Natural killer cell treated with Interleukin-12 subunit alpha and Interleukin-12 subunit beta and Interleukin-15 and Interleukin-18, amount 100 ng/mL, for 72 hours (primary cell): ENCODE measurements at places on chromosomes 3 and 15.

- H3K4me3 ChIP-seq, result no peak overlapping the region
- no peak for DNase-seq
- no peaks in the 10 kb centered on the region for H3K27me3 ChIP-seq
- H3K36me3 ChIP-seq, result no peaks in the 10 kb centered on the region
Measured at GRCh38 chr3:24578951-24579421, 84.3 kb upstream of the THRB start.

DNA sequence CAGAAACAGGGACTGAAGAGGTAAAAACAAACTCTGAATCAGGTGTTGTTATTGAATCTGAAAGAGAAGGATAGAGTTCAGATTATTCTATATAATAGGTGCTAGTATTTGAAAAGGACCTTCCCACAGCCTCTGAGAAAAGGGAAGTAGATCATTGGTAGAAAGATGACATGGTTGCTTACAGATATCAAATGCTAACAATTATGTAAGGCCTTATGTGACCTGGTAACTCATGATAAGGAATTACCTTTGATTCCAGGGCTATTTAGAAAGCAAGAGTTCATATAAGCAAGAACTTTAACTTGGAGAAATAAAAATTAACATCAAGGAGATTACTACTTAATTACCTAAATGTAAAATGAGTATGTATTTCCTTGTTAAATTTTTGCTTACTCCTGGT lies 7.6 kb downstream of the SLC27A2 start:
- H3K27ac ChIP-seq, result no peak overlapping the region
- H3K4me1 ChIP-seq, result peaks cover 18% of the 10 kb centered on the region
- DNase-seq, result no peak
- no peak overlapping the region for H3K4me3 ChIP-seq
- H3K27me3 ChIP-seq, result no peaks in the 10 kb centered on the region

DNA sequence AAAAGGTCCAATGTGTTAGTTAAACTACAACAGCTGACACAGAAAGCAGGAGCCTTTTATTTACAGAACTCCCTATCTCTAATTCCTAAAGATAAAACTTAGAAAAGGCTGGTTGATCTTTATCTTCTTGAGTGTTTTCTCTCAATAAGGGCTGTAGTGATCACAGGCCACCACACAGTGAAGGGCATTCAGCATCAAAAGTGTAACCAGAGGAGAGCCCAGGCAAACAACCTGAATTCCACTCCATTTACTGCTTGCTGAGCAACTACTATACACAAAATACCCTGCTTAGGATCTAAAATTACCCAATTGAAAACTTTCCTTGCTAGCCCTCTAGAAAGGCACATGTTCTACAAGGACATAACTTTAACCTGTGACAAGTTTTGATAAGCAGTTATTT lies 122.7 kb downstream of the MEIS2 start:
- no peaks in the 10 kb centered on the region for H3K27me3 ChIP-seq
- H3K36me3 ChIP-seq, result no peaks in the 10 kb centered on the region
- no peak overlapping the region for H3K4me3 ChIP-seq
- no peak for DNase-seq
- H3K27ac ChIP-seq, result no peak overlapping the region
- no peaks in the 10 kb centered on the region for H3K4me1 ChIP-seq

DNA sequence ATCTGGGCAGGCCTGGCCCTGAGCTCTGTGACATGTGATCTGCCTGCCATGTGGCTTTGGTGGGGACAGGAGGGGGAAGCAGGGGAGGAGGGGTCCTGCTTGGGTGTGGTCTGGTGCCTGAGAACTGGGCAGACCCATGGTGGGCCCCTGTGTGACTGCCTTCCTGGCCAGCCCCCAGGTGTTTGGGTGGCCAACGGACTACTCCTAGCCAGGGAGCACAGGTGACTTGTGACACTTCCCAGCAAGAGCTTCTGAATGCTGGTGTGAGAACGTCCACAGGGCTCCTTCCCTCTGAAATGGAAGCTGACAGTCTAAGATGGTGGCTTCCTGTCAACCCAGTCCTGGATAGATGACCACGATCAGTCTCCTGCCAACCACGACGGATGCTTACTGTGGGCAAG lies 136.1 kb upstream of the MEF2A start:
- H3K27me3 ChIP-seq, result no peaks in the 10 kb centered on the region
- no peak overlapping the region for H3K4me3 ChIP-seq
- no peak overlapping the region for H3K27ac ChIP-seq
- H3K4me1 ChIP-seq, result peaks cover 6% of the 10 kb centered on the region
- DNase-seq, result no peak

DNA sequence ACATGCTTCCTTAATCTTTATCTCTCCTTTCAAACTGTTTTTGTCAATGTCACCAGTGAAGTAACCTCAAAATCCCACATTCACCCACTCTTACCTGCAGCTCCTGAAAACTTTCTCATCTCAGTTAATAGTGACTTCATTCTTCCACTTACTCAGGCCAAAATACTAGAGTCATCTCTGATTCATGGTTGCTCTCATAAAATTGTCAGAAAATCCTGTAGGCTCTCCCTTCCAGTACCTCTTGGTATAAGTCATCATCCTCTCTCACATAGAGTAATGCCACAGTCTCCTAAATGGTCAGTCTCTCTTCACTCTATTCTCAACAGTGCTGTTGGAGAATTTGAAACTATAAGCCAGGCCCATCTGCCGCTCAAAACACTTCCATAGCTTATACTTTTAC lies 34.9 kb upstream of the POU1F1 start:
- no peaks in the 10 kb centered on the region for H3K36me3 ChIP-seq
- H3K27me3 ChIP-seq, result peaks cover 21% of the 10 kb centered on the region
- H3K27ac ChIP-seq, result no peak overlapping the region
- DNase-seq, result no peak
- no peaks in the 10 kb centered on the region for H3K4me1 ChIP-seq

DNA sequence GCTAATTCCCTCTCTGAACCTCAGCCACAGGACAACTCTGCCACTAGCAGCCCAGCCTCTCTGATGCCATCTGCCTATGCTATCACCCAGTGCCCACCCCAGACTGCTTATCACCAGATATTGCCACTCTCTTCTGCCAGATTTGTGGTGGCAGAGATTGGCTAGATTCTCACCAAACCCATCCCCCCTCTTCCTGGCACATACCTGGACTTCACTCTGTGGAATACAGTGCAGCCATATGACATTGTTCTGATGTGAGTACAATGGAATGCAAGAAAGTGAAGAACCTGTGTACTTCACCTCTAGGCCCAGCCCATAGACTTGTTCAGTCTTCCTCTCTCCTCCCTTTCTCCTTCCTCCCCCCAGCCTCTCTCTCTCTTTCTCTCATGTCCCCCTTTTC lies 46.9 kb upstream of the NTRK3 start:
- no peak overlapping the region for H3K27ac ChIP-seq
- no peak overlapping the region for H3K4me3 ChIP-seq
- peaks cover 12% of the 10 kb centered on the region for H3K27me3 ChIP-seq
- no peak for DNase-seq
- H3K36me3 ChIP-seq, result no peaks in the 10 kb centered on the region

- no peaks in the 10 kb centered on the region for H3K4me1 ChIP-seq
- no peaks in the 10 kb centered on the region for H3K27me3 ChIP-seq
- DNase-seq, result no peak
Measured at GRCh38 chr3:103499967-103500366, 1065.2 kb downstream of the ZPLD1 start.

GRCh38 chr3:133124511-133124910 lies 86.3 kb downstream of the TMEM108 start:
- H3K36me3 ChIP-seq, result no peaks in the 10 kb centered on the region
- no peaks in the 10 kb centered on the region for H3K4me1 ChIP-seq
- H3K4me3 ChIP-seq, result no peak overlapping the region
- DNase-seq, result no peak
- peaks cover 6% of the 10 kb centered on the region for H3K27me3 ChIP-seq
- no peak overlapping the region for H3K27ac ChIP-seq

DNA sequence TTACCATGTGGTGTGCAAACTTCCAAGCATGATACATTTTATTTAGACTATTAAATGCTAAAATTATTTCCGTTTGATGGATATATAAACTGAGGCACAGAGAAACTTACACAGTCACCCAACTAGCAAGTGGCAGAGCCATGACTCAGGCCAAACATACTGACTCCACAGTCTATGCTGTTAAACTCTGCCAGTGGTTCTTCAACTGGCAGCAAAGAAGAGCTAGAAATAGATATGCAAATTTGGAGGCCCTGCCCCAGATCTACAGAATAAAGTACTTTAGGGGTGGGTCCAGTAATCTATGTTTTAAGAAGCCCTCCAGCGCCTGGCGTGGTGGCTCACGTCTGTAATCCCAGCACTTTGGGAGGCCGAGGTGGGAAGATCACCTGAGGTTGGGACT lies 400.0 kb downstream of the FOXP1 start:
- H3K27me3 ChIP-seq, result no peaks in the 10 kb centered on the region
- H3K27ac ChIP-seq, result no peak overlapping the region
- DNase-seq, result no peak
- H3K36me3 ChIP-seq, result no peaks in the 10 kb centered on the region
- H3K4me1 ChIP-seq, result peaks cover 9% of the 10 kb centered on the region
- H3K4me3 ChIP-seq, result no peak overlapping the region

DNA sequence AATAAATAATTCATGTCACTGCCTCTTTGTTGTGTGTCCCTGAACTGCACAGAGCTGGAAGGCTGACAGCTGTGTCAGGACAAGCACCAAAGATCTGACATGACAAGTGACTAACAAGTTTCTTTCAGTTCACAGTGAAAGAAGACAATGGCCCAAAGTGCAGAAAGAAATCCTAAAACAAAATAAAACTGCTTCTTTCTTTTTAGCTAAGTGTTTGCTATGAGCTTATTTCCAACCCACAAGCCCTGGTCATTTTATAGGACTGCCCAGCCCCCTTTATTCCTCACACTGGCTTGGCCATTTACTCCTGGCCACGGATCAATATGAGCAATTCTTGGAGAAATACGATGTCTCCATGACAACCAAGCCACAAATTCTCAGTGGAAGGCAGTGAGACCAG lies 238.5 kb downstream of the WDR72 start:
- H3K4me3 ChIP-seq, result no peak overlapping the region
- H3K4me1 ChIP-seq, result no peaks in the 10 kb centered on the region
- no peaks in the 10 kb centered on the region for H3K27me3 ChIP-seq
- H3K36me3 ChIP-seq, result no peaks in the 10 kb centered on the region
- DNase-seq, result no peak

- peaks cover 7% of the 10 kb centered on the region for H3K36me3 ChIP-seq
- DNase-seq, result no peak
- peak overlapping the region; percentile 35 for H3K4me3 ChIP-seq
- no peaks in the 10 kb centered on the region for H3K27me3 ChIP-seq
Measured at GRCh38 chr3:63960048-63960711, 48.0 kb upstream of the SCAANT1 start.

- no peak for DNase-seq
- peaks cover 10% of the 10 kb centered on the region for H3K4me1 ChIP-seq
- no peak overlapping the region for H3K4me3 ChIP-seq
- H3K36me3 ChIP-seq, result no peaks in the 10 kb centered on the region
Measured at GRCh38 chr3:153257673-153258351, 95.8 kb downstream of the RAP2B start.

DNA sequence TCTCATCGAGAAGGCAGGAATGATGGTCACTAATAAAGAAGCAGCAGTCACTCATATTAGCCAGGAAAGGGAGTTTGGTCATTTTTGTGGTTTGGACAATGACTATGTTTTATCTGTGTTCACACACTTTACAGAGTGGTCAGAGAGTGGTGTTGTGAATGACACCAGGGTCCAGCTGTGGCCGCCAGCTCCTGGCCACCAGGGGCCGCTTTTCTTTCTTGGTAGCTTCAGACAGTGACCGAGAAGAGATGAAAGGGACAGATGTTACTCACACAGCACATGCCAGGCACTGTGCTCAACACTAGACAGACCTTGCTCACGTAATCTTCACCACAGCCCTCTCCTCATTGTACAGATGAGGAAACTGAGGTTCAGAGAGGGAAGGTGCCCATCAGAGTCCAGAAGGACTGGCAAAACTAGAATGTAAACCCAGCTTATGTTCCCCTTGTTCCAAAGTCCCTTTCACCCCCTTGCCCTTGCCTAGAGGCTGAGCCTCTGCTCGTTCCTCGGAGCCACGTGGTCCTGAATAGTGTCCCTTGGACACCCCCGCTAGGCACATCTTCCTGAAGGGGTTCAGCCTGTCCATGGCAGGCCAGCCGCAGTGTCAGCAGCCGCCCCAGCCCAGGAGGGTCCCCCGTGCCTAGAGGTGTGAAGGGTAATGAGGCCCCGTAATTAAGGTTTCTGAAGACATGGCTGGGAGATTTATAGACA lies 55.6 kb downstream of the CYP11A1 start:
- no peaks in the 10 kb centered on the region for H3K27me3 ChIP-seq
- no peak overlapping the region for H3K27ac ChIP-seq
- H3K4me1 ChIP-seq, result peaks cover 13% of the 10 kb centered on the region

GRCh38 chr15:50028326-50028725 lies 90.7 kb downstream of the ATP8B4 start:
- no peaks in the 10 kb centered on the region for H3K27me3 ChIP-seq
- peaks cover 34% of the 10 kb centered on the region for H3K36me3 ChIP-seq
- no peak overlapping the region for H3K4me3 ChIP-seq
- no peak for DNase-seq

DNA sequence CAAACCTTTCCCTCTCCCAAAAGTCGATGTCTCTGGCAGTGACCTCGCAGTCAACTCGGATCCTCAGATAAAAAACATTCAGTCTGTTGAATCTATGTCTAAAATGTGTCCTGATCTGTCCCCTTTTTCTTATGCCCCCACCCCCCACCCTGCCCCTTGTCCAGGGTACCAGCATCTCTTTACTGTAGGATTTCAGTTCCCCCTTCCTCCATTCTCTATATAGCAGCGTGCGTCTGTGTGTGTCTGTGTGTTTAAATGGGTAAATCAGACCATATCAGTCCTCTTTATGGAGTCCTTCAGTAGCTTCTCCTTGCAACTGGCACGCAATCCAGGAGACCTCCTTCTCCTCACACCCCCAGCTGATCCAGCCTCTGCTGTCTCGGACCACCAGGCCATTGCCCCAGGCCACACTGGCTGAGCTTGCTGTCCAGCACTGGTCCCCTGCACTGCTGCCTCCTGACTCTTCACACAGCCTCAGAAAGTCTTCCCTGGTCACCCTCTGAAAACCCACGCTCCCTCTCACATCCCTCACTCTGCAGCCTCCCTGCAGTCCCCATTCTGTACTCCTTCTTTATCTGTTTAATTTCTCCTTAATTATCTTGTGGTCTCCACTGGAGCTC lies 1.5 kb downstream of the LRRK1 start:
- H3K36me3 ChIP-seq, result no peaks in the 10 kb centered on the region
- H3K27ac ChIP-seq, result no peak overlapping the region
- H3K27me3 ChIP-seq, result peaks cover 53% of the 10 kb centered on the region
- H3K4me3 ChIP-seq, result peak overlapping the region; percentile 54
- H3K4me1 ChIP-seq, result no peaks in the 10 kb centered on the region

- H3K27ac ChIP-seq, result no peak overlapping the region
- no peak overlapping the region for H3K4me3 ChIP-seq
- no peak for DNase-seq
- H3K36me3 ChIP-seq, result no peaks in the 10 kb centered on the region
Measured at GRCh38 chr15:73711526-73711925, 27.3 kb downstream of the CD276 start.

DNA sequence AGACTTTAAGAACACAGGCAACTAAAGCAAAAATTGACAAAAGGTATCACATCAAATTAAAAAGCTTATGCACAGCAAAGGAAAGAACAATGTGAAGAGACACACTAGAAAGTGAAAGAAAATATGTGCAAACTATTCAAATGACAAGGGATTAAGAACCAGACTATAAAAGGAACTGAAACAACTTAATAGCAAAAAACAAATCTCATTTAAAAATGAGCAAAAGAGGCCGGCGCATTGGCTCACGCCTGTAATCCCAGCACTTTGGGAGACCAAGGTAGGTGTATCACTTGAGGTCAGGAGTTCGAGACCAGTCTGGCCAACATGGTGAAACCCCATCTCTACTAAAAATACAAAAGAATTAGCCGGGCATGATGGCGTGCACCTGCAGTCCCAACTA lies 14.4 kb downstream of the NGLY1 start:
- no peak for DNase-seq
- no peaks in the 10 kb centered on the region for H3K27me3 ChIP-seq
- no peak overlapping the region for H3K4me3 ChIP-seq
- H3K36me3 ChIP-seq, result peaks cover 25% of the 10 kb centered on the region
- peaks cover 33% of the 10 kb centered on the region for H3K4me1 ChIP-seq
